ENCODE measurements at places on chromosomes 5 and 9.

DNA sequence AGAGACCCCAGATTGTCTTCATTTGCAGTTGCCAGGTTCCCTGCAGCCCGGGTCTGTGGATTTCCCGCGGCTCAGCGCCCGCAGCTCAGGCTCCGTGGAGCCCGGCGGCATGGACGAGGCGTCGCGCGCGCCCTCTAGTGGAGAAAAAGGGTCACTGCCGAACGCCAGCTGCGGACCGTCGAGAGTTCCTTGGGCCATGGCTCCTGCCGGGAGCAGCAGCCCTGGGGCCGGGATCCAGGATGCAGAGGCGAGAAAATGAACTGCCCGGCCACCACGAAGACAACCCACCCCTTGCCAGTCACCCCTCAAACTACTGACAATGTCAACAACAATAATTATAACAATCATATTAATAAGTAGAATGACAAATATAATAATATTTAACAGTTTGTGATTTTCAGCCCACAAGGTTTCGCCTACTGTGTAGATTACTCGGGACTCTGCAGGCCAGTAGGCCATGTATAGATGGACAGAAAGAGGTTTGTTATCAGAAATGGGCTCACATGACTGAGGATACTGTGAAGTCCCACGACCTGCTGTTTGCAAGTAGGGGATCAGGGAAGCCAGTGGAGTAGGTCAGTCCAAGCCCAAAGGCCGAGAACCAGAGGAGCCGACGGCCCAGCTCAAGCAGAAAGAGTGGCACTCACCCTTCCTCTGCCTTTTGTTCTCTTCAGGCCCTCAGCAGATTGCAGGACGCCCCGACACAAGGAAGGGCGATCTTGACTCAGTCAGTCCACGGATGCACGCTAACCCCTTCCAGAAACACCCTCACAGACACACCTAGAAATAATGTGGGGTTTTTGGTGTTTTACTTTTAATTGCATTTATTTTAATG lies 43.1 kb downstream of the BOD1 start:
- DNase-seq: peak; percentile 89

DNA sequence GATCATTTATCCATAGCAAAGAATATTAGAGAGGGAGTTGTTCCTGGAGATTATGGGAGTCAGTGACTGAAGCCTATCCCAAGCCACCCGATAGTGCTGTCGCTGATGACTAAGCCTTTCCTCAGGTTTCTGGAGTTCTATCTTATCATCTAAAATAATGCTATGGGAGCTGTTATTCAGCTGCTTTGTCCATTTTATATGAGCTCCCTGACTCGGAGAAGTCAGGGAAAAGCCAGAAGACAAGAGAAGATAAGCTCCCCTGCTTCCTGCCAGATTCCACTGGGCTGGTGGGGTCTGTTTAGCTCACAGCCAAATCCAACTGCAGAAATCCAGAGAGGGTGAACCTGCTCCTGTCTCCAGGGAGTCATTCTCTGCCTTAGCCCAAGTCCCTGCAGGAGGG lies 148.2 kb downstream of the DROSHA start:
- DNase-seq: no peak

DNA sequence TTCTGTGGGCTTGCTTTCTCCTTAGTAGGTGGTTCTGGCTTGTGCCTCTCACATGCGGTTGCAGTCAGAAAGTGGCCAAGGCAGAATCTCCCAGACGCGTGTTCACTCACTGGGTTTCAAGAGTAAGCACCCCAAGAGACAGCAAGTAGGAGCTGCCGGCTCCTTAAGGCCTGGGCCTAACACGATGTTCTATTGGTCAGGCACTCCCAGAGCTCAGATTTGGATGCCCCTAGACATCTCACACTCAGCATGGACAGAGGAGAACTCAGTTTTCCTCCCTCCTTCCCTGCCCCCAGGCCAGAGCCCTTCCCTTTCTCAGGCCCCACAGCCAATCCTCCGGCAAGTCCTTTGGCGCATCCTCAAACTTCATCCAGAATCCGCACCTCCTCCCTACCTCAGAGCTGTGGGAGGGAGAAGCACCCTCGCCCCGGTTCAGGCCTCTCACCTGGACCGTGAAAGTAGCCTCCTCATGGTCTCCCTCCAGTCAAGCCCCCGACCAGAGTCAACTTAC lies 6.5 kb upstream of the CARD19 start:
- no peak for DNase-seq

DNA sequence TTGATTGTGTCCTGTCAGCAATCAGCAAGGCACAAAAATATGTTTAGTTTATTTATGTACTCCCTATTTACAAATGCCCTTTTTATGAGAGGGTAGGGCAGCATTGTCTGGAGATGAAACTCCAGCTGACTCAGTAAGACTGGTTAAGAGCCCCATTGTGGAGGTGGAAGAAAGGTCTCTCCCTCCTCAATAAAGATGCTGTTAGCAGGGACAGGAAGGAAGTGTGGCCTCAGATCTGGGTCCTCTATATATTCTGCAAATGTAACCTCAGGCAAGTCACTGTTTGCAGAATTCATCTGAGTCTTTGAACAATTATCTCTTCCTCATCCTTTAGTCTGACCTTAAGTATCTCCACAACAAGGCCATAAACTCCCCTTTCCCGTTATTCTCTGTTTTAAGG lies 48.3 kb upstream of the TRAF1 start:
- DNase-seq: no peak

GRCh38 chr9:87013490-87013889 lies 66.2 kb upstream of the GAS1 start:
- no peak for DNase-seq

GRCh38 chr5:113296676-113297075 lies 138.1 kb downstream of the TSSK1B start:
- DNase-seq: no peak

DNA sequence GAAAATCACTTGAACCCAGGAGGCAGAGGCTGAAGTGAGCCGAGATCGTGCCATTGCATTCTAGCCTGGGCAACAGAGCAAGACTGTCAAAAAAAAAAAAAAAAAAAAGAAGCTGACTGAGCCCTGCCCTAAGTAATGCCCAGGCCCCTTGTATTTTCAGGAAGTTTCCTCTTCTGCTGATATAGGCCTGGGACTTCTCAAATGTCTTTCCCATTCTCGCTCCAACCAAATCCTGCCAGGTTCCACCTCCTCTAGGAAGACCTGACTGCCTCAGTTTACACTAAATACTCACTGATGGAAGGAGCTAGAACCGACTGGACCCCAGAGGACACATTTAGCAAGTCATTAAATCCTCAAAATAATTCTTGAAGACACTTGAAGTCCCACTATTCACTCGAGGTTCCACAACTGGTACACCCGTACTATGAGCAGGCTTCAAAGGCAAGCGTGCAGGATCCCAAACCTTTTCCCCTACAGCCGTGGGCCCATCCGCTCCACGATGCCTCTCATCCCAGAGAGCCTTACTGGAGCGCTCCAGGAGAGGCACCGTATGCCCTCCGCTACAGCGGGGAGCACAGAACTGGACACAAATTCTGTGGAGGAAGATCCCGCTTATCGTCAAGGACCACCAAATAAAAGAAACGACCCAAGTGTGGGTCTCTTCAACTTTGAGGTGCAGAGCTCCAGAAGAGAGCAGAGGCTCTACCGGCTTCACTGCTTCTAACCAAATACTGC lies 676 bp downstream of the NOL6 start:
- DNase-seq: no peak

- no peak for DNase-seq
Measured at GRCh38 chr9:100196828-100197227, 97.8 kb downstream of the INVS start.

DNA sequence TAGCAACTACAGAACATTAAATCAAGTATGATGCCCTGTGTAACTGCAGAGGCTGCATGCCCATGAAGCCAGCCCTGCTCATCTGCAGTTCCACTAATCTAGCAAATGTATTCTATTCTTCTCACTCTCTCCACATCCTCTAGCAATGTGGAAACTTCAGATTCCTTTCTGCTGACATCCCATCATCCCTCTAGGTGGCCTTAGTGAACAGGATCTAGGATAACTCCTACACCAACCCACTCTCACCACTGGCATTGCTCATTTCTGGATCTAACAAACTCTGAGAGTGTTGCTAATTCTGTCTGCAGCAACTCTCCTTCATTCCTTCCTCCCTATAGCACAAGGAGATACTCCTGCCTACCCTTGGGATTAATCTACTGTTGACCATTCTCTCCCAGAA lies 80.8 kb downstream of the FAM81B start:
- no peak for DNase-seq

GRCh38 chr5:135437796-135438560 lies 9.2 kb downstream of the DCANP1 start:
- DNase-seq: peak; percentile 45

DNA sequence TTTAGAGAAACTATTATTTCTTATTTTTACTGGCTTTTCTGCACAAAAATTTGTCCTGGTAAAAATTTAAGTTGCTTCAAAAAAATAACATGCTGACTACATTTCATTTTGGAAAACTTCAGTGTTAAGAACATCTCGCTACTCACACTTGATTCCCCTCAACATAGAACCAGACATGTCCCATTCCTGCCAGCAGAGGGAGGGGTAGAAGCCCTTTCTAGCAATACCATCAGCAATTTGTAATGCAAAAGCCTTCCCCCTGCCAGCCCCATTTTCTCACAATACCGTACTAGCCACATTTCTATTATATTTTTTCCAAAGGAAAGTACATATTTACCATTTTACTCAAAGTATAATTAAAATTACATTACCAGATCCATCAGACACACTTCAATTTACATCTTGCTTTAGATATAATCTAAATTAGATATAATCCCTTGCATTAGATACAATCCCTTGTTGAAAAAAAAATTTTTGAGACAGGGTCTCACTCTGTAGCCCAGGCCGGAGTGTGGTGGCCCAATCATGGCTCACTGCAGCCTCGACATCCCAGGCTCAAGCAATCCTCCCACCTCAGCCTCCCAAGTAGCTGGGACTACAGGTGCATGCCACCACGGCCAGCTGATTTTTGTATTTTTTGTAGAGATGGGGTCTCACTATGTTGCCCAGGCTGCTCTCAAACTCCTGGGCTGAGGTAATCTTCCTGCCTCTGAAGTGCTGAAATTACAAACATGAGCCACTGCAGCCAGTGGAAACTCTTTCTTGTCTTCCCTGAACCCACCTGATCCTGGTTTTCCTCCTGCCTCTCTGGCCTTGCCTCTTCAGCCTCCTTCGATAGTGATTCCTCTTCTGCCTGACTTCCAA lies 39.6 kb upstream of the IDNK start:
- peak; percentile 41 for DNase-seq

GRCh38 chr5:1124205-1125029 lies 12.6 kb upstream of the SLC12A7 start:
- DNase-seq: no peak

DNA sequence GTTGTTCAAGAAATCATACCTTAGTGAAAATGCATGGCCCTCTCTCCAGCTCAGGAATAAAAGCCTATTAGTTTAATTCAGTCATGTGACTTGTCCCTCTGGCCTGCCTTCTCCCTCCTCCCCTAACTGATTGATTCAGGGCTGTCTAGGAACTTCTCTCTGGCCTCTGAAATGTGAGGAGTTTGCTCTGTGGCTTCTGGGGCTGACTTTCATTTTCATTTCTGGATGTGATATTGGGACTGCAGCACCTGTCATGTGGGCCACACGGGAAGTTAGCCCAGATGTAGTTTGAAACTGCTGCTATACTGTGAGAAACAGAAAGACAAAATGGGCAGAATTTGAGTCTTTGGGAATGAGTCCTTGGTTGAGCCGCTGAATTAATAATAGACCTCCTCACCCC lies 44.8 kb downstream of the PARP8 start:
- peak; percentile 37 for DNase-seq

- DNase-seq: no peak
Measured at GRCh38 chr5:72673180-72673579, 143.3 kb upstream of the TNPO1 start.

- no peak for DNase-seq
Measured at GRCh38 chr5:69432412-69433206, 17.7 kb downstream of the MARVELD2 start.

DNA sequence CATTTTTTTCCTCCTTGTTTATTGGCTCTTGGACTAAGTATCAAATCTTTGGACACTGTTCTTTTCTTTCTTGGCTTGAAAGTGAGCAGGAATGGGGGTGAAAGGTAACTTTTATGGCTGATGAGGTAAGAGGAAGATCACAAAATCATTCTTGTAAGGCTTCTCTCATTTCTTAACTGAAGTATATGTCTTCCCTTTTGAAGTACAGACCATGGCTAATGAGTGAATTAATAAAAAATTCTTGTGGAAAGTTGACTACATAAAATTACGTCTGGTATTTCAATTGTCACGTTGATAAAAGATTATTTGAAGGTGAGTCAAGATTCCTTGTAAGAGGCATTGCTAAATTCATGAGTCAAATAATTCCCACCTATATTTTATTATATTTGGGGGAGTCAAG lies 25.1 kb downstream of the VCAN start:
- no peak for DNase-seq

DNA sequence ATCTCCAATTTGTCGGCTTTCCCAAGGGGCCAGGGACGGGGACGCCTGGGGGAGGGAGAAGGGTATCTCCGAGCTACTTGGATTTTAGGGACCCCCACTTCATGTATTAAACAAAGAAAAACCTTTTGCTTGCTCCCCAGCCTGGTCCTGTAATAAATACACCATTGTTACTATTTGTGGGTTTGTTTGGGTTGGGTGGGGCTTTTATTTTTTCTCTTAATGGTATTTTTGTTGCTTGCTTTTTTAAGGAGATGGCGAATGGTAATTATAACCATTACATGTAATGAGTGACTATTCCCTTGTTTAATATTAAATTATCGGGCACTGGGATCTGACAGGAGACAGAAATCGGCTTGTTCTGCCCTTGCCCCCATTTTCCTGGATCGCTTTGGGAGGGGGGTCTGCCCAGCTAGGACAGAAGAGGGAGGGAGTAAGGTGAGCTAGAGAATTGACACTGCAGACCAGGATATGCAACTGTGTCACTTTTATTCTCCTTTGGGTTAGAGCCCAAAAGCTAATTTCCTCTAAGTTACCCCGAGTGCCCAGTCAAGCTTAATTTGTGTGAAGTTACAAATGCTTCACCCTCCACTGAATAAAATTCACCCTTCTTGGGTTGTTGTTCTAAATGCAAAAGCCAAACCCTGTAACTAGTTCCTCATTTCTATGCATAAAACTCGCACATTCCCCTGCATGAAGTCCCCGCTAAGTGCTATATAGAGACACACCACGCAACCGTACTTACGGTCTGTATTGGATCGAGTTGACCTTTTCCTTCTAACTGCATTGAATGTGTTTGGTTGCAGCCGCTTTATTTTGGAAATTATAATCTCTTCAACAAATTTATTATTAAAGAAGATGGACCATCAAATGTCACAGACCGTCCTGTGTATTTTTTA lies 1.6 kb upstream of the ZNF608 start:
- peak; percentile 68 for DNase-seq

DNA sequence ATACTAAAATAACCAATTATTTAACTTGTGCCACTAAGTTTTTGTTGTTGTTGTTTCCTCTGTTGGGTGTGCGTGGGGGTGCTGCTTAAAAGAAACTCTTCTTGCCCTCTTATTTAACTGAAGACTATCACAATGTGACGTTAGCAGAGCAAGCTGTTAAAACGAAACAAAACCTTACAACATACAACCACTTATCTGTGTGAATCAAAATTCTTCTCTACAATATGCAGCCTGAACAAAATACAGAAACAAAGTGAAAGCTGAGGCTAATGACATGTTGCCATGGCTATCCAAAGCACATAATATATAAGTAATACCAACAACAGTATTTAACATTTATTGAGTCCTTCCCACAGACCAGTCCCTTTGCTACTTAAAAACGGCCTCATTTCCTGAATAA lies 291.0 kb downstream of the FBXL17 start:
- DNase-seq: no peak

Measured in Ammon's horn (tissue), 1 donor.